Astrocyte (in vitro differentiated cells and primary cell): ENCODE measurements at places on chromosomes 5 and 9. TPM values are rescaled to one million over a fixed set of nuclear protein-coding genes. Genes with fewer than 3 reads are reported as not detected.

DNA sequence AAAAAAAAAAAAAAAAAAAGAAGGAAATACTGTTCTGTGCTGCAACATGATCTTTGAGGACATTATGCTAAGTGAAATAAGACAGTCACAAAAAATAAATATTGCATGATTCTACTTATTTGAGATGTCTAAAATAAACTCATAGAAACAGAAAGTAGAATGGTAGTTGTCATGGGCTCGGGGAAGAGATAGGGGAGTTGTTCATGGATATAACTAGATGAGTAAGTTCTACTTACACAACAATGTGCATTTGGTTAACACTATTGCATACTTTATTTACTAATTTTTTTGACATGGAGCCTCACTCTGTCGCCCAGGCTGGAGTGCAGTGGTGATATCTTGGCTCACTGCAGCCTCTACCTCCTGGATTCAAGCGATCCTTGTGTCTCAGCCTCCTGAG is 15.2 kb downstream of the MAML1 start:
- H3K27me3 ChIP-seq = no peaks in the 10 kb centered on the region
- DNase-seq = no peak
- no peaks in the 10 kb centered on the region for H3K4me1 ChIP-seq
- no peak overlapping the region for H3K27ac ChIP-seq

DNA sequence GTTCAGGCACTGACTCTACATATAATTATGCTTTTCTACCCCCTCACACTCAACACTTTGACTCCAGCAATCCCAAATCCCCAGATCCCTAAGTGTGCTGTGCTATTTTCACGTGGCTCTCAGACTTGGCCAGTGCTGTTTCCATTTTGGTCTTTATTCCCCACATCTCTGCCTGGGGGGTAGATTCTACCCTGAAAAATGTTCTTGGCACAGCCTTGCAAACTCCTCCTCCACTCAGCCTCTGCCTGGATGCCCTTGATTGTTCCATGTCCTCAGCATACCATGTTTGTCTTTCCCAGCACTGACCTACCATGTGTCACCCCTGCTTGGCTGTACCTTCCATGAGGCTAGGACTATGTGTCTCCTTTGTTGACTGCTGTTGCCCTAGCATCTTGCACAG is 43.0 kb downstream of the FXN start:
- no peaks in the 10 kb centered on the region for H3K27me3 ChIP-seq
- H3K36me3 ChIP-seq = no peaks in the 10 kb centered on the region
- no peaks in the 10 kb centered on the region for H3K4me1 ChIP-seq
- no peak overlapping the region for H3K4me3 ChIP-seq
- no peak overlapping the region for H3K27ac ChIP-seq
- DNase-seq = no peak

The WDR38 gene
- not detected in 2 replicates for total RNA-seq

GRCh38 chr5:164742025-164742424 is 1236.6 kb downstream of the MAT2B start:
- no peaks in the 10 kb centered on the region for H3K4me1 ChIP-seq
- no peak overlapping the region for H3K27ac ChIP-seq
- no peak overlapping the region for H3K4me3 ChIP-seq
- DNase-seq = no peak
- no peaks in the 10 kb centered on the region for H3K27me3 ChIP-seq

GRCh38 chr9:94639061-94639998 is at the start of gene FBP1:
TSS of gene FBP1 (minus strand) at chr9:94639518. CDS start at chr9:94639310, 208 bp downstream.
- DNase-seq = no peak
- no peak within 1 kb of the TSS for H3K27ac ChIP-seq
- peaks cover 17% of the 10 kb centered on the region for H3K27me3 ChIP-seq

The TRIM14 gene
- 34.1 and 37.6 TPM in 2 replicates for total RNA-seq

DNA sequence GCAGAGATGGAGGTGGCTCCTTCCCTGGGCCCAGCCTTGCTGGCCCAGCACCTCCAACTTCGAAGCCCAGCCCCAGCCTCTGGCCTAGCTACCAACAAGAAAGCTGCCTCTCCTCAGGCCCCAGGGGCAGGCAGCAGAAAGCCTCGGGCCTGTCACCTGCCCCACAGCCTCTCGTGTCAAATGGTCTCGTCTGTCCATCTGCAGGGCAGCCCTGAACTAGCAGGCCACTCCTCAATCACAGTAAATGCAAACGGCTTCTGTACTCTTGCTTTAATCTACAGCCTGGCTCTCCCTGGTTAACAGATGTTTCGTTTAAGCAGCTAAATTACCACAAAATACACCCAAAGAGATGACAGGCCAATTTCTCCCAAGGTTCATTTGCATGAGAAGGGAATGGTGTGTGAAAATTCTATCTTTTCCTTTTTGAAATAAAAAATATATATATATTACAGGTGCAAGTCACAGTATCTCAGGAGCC is 21.5 kb downstream of the VAV2 start:
- H3K4me1 ChIP-seq = peaks cover 7% of the 10 kb centered on the region
- H3K27ac ChIP-seq = no peak overlapping the region

DNA sequence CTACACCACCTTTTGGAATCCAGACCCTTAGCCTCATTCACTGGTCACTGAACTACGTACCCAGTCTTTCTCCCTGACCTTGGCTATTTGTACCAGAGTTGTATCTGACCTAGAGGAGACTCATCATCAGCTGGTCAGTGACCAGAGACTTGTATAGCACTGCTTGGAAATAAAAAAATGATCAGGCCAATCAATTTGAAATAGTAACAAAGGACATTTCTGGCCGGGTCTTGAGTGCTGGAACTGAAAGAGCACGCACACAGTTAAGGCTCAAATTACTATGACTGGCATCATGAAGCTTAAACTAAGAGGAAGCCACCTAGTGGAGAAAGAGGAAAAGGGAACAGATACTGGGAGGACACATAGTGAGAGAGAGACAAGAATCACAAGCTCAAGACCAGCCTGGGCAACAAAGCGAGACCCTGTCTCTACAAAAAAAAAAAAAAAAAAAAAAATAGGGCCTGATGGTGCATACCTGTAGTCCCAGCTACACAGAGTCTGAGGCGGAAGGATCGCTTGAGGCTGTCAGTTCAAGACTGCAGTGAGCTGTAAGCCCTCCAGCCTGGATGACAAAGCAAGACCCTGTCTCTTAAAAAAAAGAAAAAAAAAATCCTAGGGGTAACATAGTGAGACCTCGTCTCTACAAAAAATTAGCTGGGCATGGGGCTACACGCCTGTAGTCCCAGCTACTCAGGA is 12.8 kb upstream of the SRP19 start:
- H3K36me3 ChIP-seq = no peaks in the 10 kb centered on the region
- no peaks in the 10 kb centered on the region for H3K27me3 ChIP-seq
- DNase-seq = peak; percentile 65
- no peak overlapping the region for H3K4me3 ChIP-seq

GRCh38 chr5:139696167-139696893 is 48.2 kb downstream of the CXXC5 start:
- peak overlapping the region; percentile 92 for H3K27ac ChIP-seq
- DNase-seq = no peak
- H3K4me3 ChIP-seq = no peak overlapping the region
- H3K27me3 ChIP-seq = no peaks in the 10 kb centered on the region
- peaks cover 63% of the 10 kb centered on the region for H3K4me1 ChIP-seq

DNA sequence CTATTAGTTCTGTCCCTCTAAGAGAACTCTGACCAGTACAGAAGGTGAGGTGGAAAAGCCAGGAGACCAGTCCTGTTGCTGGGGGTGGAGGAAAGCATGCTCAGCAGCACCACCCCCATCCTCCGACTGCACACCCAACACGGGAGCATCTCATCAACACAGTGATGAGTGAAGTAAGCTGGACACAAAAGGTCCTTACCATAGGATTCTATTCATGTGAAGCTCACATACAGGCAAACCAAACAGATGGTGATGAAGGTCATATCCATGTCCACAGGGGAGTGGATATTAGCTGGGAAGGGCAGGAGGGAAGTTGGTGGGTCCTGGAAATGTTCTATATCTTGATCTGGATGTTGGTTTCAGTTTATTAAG is 14.8 kb upstream of the MARCHF6 start:
- no peaks in the 10 kb centered on the region for H3K27me3 ChIP-seq
- H3K4me3 ChIP-seq = no peak overlapping the region
- H3K36me3 ChIP-seq = no peaks in the 10 kb centered on the region
- peaks cover 4% of the 10 kb centered on the region for H3K4me1 ChIP-seq

DNA sequence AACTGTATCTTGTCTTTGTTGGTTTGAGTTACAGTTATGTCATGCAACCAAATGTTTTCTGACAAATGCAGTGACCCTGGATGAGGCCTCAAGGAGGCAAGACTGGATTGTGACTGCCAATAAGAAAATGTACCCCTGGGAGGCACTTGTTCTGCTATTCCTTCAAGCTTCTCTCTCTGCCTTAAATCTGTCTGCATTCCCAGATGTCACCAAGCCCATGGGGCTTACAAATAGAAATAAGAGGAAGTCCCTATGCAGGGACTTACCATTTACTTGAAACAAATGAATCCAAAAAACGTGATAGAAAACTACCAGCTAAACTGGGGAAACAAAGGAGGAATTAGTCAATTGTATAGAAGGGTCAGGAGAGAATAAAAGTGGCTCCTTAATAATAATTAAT is 8.2 kb upstream of the PARP8 start:
- no peaks in the 10 kb centered on the region for H3K36me3 ChIP-seq
- no peak overlapping the region for H3K27ac ChIP-seq
- no peaks in the 10 kb centered on the region for H3K27me3 ChIP-seq
- no peaks in the 10 kb centered on the region for H3K4me1 ChIP-seq
- no peak for DNase-seq
- no peak overlapping the region for H3K4me3 ChIP-seq

DNA sequence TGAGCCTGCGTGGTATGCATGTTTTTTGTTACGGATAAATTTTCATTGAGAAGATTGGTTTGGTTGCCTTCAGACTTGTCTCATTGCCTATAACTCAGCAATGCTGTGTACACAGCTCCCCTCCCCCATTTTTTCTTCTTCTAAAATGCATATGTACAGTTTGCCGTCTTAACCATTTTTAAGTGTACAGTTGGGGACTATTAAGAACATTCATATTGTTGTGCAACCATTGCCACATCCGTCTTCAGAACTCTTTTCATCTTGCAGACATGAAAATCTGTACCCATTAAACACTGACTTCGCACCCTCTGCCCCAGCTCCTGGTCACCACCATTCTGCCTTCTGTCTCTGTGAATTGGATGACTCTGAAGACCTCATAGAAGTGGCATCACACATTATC is 6.2 kb downstream of the EXOC3 start:
- H3K4me3 ChIP-seq = no peak overlapping the region
- H3K4me1 ChIP-seq = peaks cover under 1% of the 10 kb centered on the region
- H3K36me3 ChIP-seq = peaks cover 42% of the 10 kb centered on the region
- no peak for DNase-seq
- no peaks in the 10 kb centered on the region for H3K27me3 ChIP-seq
- H3K27ac ChIP-seq = no peak overlapping the region
